ENCODE measurements at places on chromosomes 7 and 10.
A peak's percentile ranks its signal among the peaks of the same experiment; 100 is the strongest.

- no peak for DNase-seq
Observed at GRCh38 chr7:129906700-129907099, 46.1 kb downstream of the UBE2H start.

- no peak for DNase-seq
Observed at GRCh38 chr7:91993976-91994375, 53.3 kb downstream of the AKAP9 start.

DNA sequence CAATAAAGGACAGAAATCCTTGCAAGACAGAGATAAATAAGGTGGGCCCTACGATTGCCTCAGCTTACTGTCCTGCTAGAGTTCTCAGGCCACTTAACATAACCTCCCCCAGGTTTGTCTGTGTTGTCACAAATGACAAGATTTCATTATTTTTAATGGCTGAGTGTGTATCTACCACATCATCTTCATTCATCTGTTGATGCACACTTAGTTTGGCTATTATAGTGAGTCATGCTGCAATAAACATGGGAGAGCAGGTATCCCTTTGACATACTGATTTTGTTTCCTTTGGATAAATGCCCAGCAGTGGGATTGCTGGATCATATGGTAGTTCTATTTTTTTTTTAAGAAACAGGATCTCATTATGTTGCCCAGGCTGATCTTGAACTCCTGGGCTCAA is 60.6 kb downstream of the PRTFDC1 start:
- DNase-seq = peak; percentile 89

- DNase-seq = no peak
Observed at GRCh38 chr10:23173214-23174073, 18.7 kb upstream of the PTF1A start.

- peak; percentile 73 for DNase-seq
Observed at GRCh38 chr7:24192053-24192452, 91.9 kb upstream of the NPY start.

- no peak for DNase-seq
Observed at GRCh38 chr7:74615933-74616780, 41.4 kb upstream of the GTF2I start.

GRCh38 chr10:59648711-59649201 is 60.9 kb downstream of the SLC16A9 start:
- DNase-seq = peak; percentile 12

- DNase-seq = no peak
Observed at GRCh38 chr7:117682681-117683385, 190.4 kb downstream of the CTTNBP2 start.

DNA sequence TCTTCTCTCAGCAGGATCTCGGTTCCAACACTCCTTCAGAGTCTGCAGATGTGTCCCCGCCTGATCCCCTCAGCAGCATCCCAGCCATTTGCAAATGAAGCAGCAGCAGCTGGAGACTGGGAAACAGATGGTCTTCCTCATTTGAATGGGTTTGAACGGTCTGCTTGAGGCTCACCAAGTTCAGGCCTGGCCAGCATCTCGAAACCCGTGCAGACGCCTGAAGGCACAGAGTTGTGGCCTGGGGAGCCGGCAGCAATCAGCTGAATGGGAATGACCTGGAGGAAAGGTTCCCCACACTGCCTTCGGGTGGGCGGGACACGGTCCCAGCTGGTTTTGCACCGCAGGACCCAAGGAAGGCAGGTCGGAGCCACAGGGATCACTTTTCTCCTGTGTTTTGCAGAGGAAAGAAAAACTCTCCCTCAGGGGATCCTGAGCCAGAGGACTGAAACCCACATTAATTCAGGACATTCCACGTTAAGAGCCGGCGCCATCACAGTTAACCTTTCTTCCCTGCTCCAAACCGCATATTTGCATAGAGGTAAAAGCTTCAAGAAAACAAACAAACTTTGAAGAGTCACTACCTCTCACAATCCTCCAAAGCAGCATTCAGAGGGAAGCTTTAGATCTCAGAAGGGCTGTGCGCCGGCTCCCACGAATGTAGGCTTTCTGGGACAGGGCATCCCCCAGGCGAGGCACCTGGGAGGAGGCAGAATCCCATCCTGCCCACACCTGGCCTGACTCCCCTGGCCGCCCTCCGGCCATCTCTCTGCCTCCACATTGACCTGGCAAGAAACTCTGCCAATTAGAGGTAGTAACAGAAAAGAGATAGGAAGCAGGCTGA is 17.7 kb downstream of the FGFR2 start:
- no peak for DNase-seq

DNA sequence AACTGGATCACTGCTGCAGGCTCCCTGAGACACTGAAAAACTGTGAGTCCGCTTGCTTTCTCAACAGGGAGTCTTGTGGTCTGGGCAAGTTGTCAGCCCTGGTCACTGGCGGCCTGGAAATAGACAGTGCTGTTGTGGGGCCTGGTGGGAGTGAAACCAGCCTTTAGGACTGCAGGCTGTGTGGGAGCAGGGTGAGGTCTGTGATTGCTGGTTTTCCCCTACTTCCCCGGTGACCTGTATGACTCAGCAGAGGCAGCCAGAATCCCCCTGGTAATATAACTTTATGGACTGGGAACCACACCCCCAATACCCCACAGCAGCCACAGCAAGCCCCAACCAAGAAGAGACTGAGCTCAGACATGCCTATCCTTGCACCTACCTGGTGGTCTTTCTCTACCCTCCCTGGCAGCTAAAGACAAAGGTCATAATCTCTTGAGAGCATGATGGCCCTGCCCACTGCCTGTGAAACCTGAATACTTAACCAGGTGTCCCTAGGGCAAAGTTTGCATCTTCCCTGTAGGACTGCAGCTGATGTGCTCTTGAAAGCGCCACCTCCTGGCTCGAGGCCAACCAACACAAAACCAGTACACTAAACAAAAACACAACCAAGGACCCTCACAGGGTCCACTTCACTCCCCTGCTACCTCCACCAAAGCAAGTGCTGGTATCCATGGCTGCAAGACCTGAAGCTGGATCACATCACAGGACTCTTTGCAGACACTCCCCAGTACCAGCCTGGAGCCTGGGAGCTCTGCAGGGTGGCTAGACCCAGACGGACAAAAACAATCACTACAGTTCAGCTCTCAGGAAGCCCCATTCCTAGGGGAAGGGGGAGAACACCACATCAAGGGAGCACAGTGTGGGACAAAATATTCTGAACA is 7.2 kb upstream of the ADAM22 start:
- DNase-seq = peak; percentile 53

GRCh38 chr10:86411281-86411841 is 44.8 kb upstream of the GRID1 start:
- peak; percentile 84 for DNase-seq

GRCh38 chr7:55563596-55564325 is 8.5 kb downstream of the VOPP1 start:
- DNase-seq = no peak

DNA sequence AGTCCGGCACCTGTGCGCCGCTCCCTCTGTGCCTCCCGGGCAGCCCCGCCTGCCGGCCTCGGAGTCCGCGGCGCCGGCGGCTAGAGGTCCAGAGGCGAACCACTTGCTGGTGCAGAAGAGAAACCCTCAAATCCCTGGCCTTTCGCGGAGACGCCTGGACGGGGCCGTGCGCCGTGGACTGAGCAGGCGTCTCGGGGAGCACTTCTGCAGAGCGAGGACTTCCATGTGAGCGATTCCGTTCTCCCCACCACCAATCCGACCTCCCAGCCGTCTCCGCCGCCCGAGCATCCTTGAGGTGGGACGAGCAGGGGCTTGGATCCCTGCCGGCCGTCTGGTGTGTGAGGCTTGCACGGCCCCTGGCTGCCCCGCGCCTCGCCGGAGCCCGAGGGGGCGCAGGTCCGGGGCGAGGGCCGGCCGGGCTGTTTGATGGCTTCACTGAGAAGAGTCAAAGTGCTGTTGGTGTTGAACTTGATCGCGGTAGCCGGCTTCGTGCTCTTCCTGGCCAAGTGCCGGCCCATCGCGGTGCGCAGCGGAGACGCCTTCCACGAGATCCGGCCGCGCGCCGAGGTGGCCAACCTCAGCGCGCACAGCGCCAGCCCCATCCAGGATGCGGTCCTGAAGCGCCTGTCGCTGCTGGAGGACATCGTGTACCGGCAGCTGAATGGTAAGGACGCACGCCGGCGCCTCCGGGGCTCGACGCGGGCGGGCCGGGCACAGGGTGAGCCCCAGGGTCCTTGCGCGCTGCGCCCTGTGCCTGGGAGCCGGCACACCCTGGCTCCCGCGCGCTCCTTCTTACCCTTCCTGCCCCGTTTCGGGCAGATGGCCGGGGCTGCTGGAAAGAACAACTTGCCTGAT is 660 bp downstream of the GALNT17 start:
- peak; percentile 5 for DNase-seq

GRCh38 chr7:104548861-104549260 is 220.5 kb downstream of the LHFPL3 start:
- DNase-seq = no peak

GRCh38 chr7:106068538-106068961 is 43.6 kb downstream of the SYPL1 start:
- no peak for DNase-seq

DNA sequence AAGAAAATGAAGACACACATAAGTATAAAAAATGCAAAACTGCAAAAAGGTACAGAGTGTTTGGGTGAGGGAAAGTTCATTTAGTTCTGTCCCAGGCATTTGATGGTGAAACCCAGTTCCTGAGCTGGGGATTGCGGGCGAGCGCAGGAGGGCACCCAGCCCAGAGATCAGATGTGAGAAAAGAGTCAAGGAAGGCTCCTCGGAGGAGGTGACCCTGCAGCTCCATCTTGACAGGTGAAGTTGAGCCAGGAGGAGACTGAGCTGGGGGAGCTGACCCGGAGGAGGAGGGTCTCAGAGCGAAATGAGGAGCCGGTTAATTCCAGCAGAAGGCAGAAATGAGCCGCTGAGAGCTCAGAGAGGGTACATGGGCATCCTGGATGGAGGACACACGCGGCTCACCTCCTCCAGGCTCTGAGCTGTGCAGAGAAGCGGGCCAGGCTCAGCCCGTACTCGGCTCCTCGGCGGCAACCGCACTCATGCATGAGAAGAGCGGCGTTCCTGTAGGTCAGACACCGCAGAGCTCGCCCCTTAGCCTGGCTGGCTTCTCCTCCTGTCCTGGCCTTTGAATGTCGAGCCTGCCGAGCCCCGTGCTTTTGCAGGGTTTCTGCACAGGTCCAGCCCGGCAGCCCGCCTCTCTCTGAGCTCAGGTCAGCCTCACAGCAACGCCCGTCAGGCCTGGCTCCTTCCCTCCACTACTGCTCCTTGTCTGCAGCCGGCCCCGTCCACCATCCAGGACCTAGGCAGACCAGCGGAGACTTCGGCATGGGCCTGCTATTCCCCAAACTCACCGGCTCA is 9.5 kb upstream of the RAMP3 start:
- DNase-seq = no peak

DNA sequence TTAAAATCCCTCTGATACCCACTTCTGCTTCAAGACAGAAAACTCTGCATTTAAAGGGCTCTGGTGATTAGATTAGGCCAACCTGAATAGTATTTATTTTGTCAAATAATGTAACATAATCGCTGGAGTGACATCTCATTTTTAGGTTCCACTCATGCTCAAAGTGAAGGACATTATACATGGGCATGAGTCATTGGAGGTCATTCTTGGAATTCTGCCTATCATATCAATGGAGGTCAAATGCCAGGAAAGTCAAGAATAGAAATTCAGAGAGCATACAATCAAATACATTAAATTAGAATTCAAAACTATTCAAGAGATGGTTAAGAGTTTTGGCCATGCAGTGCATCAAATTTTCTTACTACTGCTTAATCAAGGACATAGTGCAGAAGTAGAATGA is 50.8 kb upstream of the PRSS1 start:
- DNase-seq = no peak

DNA sequence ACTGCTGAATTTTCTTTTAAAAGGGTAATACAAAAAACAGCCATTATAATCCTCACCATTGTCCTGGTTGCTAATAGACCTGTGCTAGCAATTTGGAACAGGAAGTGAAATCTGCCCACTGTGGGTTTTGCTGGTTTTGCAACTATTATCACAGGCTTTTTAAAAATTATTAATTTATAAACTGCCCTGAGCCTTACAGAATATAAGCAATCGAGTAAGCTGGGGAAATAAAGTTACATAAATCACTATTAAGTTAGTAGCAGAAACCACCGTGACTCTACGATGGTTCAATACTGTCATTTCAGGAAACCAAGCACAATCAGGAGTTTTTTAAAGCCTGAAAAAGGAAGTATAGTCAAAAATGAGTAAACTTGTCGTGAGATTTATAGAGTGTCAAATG is 62.3 kb downstream of the TMEM26 start:
- DNase-seq = no peak

DNA sequence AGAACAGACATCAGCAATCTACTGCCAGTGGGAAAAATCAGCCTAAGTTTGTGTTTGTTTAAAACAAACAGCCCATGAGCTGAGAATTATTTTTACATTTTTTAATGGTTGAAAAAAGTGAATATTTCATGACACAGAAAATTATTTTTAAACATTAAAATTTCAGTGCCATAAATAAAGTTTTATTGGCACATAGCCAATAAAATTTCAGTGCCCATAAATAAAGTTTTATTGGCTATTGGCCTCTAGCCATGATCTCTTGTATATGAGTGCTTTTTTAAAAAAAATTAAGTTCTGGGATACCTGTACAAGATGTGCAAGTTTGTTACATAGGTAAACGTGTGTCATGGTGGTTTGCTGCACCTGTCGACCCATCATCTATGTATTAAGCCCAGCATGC is 305.9 kb downstream of the HPSE2 start:
- DNase-seq = no peak

DNA sequence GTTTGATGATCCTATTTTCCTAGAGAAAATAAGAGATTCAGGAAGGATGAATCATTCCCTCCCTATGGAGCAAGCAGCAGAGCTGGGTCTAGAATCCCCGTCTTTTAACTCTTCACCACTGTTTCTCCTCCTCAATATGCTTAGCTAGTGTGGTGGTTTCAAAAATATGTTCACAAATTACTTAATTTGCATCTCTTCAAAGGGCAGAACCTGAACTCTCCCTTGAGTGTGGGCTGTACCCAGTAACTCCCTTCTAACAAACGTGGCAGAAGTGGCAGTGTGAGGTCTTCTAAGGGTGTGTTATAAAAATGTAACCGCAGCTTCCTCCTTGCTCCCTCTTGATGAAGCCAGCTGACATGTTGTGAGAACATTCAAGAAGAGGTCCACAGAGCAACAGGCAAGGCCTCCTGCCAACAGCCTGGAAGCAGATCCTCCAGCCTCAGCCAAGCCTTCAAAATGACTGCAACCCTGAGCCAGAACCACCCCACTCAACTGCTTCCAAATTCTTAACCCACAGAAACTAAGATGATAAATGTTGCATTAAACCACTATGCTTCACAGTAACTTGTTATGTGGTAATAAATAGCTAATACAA is 36.6 kb downstream of the SRPK2 start:
- peak; percentile 96 for DNase-seq

GRCh38 chr10:4262449-4262848 is 477.4 kb upstream of the KLF6 start:
- DNase-seq = no peak

- DNase-seq = peak; percentile 76
Observed at GRCh38 chr7:116512520-116513188, 12.2 kb upstream of the CAV1 start.

GRCh38 chr7:130951976-130952876 is 218.2 kb upstream of the KLF14 start:
- peak; percentile 30 for DNase-seq

GRCh38 chr10:16199216-16199615 is 237.6 kb upstream of the PTER start:
- DNase-seq = no peak

- no peak for DNase-seq
Observed at GRCh38 chr7:138825049-138825721, 27.2 kb upstream of the ATP6V0A4 start.

GRCh38 chr10:16968416-16969041 is 151.3 kb upstream of the RSU1 start:
- DNase-seq = peak; percentile 88
